ENCODE measurements at places on chromosomes 6 and 20.

DNA sequence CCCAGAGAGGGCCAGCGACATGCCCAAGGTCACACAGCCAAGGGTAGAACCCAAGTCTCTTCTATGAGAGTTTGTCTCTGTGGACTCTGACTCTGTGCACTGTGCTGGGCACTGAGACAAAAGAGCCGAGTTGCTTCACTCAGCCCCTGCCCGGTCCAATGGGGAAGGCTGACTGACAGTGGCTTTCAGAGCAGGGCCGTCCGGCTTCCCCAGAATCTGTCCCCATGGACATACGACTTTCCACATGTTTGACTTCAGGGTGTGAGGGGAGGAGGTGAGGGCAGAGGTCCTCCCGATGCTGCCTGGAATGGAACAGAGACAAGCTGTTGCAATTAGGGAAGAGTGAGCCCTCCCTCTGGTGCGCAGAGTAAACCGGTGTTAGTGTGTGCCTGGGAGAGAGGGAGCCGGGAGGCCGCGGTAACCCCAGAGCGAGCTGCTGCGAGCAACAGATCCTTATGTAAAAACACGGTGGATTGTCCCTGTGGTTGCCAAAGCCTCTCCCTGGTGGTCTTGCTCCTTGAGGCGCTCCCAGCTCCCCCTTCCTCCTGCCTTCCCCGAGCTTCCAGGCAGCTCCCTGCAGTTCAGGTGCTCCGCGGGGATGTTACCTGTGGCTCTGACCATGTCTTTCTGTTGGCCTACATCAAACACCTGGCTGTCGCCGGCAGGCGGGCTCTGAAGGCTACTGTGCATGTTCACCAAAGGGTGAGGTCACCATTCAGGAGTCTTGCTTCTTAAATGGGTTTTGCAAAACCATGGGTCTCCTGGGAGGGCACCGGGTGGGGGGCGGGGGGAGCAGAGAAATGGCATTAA, 672 bp downstream of the SIRPA start:
- no peak for DNase-seq

GRCh38 chr6:49406250-49406970, 56.6 kb downstream of the MMUT start:
- no peak for DNase-seq

DNA sequence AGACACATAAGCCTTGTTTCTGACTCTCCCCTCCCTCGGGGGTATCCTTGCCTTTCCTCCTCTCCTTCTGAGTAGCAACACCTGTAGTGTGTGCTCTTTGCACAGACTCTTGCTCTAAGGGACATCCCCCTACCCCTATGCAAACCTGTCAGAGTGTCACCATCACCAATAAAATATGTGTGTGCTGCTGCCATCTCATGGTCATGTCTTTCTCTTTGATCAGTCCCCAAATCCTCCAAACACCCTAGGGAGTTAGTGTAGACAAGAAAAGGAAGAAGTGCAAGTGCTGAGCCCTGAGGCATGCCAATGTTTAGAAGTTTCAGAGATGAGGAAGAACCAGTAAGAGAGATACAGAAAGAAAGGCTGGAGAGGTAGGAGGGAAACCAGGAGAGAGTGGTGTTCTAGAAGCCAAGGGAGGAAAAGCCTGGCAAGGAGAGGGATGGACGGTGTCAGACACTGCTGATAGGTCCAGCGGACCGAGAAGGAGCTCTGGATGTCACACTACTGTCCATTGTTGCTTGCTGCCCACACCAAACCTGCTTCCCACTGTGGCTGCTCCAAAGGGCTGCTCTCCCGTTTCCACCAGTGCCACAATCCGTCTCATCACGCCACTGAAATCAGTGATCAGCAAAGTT, 16.4 kb downstream of the TRMT6 start:
- no peak for DNase-seq

- no peak for DNase-seq
These were observed 16.0 kb downstream of the KIF13A start for GRCh38 chr6:17971128-17972073.

GRCh38 chr6:150255840-150256239, 113.0 kb upstream of the IYD start:
- no peak for DNase-seq

GRCh38 chr6:168450917-168451316, 9.9 kb downstream of the SMOC2 start:
- DNase-seq, result no peak

GRCh38 chr6:38907264-38907663, 141.3 kb upstream of the GLP1R start:
- DNase-seq, result no peak

DNA sequence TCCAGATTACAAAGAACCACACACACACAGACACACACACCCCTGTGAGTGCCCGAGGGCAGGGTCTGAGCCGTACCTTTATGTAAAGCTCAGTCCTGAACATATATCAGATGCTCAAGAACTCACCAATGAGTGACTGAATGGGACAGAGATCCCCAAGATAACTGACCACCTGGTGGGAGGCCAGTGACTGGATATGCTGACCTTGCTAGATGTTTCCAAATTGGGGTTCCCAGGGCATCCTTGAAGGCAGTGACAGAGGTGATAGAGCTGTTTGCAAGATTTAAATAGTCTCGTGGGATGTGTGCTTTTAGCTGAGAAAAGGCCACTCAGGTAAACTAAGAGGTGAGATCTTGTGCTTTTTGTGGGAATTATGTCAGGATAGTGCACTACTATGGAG, 39.3 kb downstream of the KCNK17 start:
- DNase-seq, result no peak

DNA sequence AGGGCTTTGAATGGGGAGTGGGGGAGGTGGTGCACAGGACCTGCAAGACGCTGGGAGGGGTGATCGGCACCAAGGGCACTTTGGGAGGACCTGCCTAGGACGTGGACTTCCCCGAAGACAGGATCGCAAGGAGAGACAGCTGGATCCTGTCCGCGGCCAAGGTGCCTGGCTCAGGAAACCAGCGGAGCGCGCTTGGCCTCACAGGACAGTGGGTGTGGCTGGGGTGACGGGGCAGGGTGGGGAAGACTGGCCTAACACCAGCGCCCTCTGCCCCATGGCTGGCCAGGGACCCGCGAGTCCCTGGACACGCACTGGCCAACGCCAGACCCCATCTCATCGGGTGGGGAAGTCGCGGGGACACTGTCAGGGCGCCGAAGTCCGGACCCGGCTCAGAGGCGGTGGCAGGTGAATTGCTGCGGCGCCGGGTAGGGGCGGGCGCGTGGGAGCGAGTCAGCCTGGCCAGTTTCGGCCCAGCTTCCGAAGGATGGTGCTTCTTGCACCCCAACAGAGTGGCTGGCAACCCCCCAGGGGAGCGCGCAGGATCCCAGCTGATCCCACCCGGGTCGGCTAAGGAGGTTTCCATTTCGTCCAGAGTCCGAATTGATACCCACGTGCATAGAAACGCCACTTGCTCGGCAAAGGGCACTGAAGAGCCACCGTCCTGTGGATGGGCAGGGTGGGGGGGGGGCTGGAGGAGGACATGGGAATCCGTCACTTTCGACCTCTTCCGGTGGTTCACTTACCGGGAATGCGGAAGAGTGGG, 785 bp upstream of the THBD start:
- DNase-seq, result no peak

- no peak for DNase-seq
These were observed 114.5 kb downstream of the INSM1 start for GRCh38 chr20:20482453-20482852.

- no peak for DNase-seq
These were observed 44.1 kb upstream of the TXNDC5 start for GRCh38 chr6:7954477-7955200.

DNA sequence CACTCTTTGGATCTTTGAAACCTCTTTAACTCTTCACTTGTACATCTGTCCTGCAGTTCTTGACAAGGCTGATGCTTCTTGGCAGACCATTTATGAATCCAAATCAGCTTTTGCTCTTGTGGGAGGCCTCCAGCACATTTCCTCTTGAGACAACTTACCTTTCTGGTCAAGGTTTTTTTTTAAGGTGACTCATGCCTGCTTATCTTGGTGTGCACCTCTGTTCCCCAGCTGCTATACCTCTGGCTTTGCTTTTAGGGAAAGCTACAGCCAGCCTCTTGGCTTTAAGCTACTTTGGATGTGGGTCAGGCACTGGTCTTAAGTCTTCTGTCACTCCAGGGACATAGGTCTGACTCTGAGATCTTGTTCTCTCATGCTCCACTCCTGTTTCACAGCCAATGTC, 106.5 kb downstream of the PHF3 start:
- no peak for DNase-seq

GRCh38 chr6:63663147-63663955, 27.7 kb downstream of the PHF3 start:
- DNase-seq, result no peak

- no peak for DNase-seq
These were observed 100.4 kb downstream of the OGFRL1 start for GRCh38 chr6:71388856-71389527.

DNA sequence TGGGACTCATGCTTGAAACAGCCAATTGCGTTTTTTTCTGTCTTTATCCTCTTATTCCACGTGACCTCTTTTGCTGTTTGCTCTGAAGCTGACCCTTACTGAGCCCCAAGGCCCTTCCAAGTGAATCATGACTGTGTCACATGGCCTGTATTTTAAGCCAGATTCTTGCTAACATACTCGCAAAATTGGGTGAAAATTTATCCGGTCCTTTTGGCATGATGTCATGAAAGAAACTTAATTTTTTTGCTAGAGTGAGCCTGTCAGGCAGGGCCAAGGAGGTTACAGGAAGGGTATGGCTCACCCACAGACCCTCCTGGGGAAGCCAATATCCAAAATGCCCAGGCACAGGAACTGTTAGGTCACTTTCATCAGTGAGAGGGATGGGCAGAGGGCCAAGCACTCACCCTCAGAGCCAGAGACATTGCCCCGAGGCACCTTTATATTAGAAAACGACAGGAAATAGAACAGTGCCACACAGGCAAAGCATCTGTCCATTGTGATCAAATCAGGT, 296.7 kb downstream of the CDH26 start:
- DNase-seq, result no peak

DNA sequence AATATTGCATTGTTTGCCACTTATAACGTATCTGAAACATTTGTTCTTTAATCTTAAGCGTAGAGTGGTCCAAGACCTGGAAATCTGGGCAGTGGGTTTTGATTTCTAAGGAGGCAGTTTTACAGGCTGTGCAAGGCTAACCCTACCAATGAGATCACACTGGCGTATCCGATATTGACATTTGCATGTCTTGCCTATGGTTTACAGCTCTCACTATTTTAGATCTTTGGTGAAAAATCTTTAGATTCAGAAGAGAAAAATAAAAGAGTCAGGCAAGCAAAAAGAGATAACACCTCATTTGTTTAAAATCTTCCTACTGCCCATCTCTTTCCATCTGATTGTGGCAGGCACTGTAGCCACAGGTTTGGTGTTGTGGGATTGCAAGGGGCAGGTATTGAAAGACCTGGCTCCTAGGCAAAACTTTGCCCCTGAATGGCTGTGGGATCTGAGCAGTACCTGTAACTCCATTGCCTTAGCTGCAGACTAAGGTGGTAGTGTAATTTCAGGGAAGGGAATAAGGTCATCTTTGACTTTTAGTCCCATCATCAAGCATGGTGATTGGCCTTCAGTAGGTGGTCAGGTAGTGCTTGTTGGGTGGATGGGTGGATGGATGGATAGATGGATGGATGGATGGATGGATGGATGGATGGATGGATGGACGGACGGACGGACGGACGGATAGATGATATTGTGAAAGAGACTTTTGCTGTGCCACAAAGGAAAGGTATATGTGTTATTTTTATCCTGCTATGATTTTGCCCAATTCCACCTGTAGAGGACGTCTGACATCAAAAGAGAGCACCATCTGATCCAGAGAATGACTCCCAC, 1.9 kb downstream of the TNFAIP3 start:
- no peak for DNase-seq

GRCh38 chr20:20368418-20369249, 730 bp downstream of the INSM1 start:
- DNase-seq, result no peak

DNA sequence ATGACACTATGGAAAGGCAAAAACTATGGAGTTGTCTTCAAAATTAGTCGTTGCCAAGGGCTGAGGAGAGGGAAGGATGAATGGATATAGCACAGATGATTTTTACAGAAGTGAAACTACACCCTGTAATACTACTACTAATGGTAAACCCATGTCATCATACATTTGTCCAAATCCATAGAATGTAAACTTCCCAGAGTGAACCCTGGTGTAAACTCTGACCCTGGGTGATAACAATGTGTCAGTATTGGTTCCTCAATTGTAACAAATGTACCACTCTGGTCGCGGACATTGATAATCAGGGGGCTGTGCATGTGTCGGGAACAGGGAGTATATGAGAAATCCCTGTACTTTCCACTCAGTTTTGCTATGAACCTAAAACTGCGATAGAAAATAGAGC, 72.2 kb downstream of the CNBD2 start:
- no peak for DNase-seq

DNA sequence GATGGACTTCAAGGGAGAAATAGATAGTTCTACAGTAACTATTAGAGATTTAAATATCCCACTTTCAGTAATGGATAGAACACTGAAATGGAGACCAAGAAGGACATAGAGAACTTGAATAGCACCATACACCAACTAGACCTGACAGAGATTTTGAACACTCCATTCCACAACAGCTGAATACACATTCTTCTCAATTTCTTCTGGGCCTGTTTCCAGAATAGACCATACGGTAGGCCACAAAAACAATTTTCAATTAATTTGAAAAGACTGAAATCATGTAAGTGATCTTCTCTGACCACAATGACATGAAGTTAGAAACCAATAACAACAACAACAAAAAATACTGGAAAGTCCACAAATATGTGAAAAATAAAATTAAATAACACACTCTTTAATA, 979.1 kb upstream of the FLRT3 start:
- no peak for DNase-seq

- no peak for DNase-seq
These were observed 31.9 kb upstream of the NFATC2 start for GRCh38 chr20:51574248-51575033.

DNA sequence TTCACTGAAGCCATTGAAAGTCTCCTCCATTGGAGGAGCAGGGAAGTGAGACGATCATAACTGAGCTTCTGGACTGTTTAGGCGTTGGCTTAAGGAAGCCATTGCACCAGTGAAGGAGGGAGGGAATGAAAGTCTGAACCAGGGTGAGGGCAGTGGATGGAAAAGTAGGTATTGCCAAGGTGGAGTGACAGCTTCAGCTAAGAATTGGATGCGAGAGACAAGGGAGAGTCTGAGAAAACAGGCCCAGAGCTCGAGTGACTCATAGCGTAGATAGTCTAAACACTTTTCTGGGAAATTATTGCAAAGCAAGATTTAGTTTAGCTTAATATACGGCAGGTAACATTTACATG, 4.5 kb downstream of the DSP start:
- DNase-seq, result no peak

DNA sequence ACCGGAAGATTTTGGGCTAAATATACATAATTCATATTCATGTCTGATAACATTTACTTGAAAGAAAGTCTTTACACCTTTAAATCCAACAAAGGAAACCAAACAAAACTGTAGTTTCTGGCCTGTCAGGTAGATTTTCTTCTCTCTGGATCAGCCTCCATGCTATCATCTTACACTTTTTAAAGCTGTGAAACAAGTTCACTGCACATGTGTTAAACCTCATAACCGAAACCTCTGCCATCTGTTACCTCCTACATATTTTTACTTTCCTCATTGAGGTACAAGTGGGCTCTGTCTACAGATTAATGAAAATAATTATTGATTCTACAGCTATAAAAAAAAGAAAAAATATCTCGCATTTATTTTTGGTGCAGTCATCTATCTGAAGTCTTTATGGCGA, 149.9 kb downstream of the RALGAPA2 start:
- DNase-seq, result no peak

Measured in activated CD4-positive, alpha-beta T cell treated with anti-CD3 and anti-CD28 coated beads for 4 hours (primary cell).